Activated T-helper 1 cell treated with anti-CD3 and anti-CD28 coated beads, Interleukin-12 subunit alpha, Interleukin-12 subunit beta, Interleukin-2, Interleukin-4 antibody, amounts not matched to agents 30 ng/mL and 10 ng/mL and 1 ng/mL, durations not matched to agents 14 hours and 24 hours and 36 hours (primary cell): ENCODE measurements at places on chromosomes 12 and 14. TPM values are rescaled to one million over a fixed set of nuclear protein-coding genes. Genes with fewer than 3 reads are reported as not detected.

The SLIRP gene
- 177 and 178 TPM in 2 replicates for total RNA-seq

The KRT74 gene
- not detected in 2 replicates for total RNA-seq

The CCDC198 gene
- total RNA-seq, result not detected in 2 replicates

The AKAP6 gene
- 0.21 and 0.59 TPM in 2 replicates for total RNA-seq

The GDF11 gene
- 14.2 and 15.2 TPM in 2 replicates for total RNA-seq

The CBLN3 gene
- 5.2 and 5.5 TPM in 2 replicates for total RNA-seq

The RDH5 gene
- total RNA-seq, result 4.2 and 6.7 TPM in 2 replicates

DNA sequence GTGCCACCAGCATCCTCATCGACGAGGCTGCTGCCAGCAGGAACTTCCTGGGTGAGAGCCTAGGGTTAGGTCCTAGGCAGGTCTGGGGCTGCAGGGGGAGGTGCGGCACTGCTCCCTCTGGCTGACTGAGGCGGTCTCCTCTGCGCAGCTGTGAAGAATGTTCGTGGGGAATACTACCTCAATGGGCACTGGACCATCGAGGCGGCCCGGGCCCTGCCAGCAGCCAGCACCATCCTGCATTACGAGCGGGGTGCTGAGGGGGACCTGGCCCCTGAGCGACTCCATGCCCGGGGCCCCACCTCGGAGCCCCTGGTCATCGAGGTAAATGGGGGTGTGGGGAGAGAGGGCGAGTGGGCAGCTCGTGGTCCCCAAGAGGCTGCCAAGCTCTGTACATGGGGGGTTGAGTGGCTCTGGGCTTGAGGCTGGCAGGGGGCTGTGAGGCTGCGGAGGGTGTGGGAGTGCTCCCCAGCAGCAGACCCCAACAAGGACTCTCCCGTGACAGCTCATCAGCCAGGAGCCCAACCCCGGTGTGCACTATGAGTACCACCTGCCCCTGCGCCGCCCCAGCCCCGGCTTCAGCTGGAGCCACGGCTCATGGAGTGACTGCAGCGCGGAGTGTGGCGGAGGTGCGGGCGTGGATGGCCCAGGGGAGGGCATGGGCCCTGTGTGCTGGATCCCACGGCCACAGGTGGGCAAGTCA lies 14.4 kb downstream of the PAPLN start:
- DNase-seq, result no peak

GRCh38 chr12:48279601-48280000 lies 71.1 kb downstream of the ZNF641 start:
- DNase-seq, result no peak

- no peak for DNase-seq
These were observed 139.2 kb downstream of the KICS2 start for GRCh38 chr12:64082866-64083268.

DNA sequence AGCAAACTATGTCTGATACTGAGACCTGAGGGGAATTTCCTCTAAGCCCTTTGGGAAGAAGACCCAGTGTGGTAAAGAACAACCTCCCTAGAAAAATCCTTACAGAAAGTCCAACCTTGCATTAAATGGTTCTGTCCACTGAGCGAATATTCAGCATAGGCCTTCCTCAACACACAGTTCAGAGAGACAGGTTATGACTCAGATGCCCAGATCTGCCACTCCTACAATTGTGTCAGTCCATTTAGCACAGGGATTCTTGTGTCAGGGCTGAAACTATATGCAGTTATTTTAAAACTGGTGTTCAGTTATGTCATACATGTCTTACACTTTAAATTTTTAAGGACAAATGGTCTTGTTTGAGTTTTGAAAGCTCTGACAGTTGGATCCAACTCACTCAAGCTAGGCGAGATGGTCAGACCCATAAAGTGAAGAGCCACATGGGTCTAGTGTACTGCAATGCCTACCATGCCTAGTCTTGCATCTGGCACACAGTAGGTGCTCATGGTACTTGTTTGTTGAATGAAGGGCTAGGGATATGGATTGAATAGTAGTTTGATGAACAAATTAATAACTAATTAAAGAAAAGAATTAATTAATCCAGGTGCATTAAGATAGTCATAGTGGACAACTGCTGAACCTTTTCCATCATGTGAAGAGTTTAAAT lies 207.5 kb upstream of the PWP1 start:
- no peak for DNase-seq

GRCh38 chr14:28758253-28758884 lies 8.2 kb upstream of the FOXG1 start:
- no peak for DNase-seq

DNA sequence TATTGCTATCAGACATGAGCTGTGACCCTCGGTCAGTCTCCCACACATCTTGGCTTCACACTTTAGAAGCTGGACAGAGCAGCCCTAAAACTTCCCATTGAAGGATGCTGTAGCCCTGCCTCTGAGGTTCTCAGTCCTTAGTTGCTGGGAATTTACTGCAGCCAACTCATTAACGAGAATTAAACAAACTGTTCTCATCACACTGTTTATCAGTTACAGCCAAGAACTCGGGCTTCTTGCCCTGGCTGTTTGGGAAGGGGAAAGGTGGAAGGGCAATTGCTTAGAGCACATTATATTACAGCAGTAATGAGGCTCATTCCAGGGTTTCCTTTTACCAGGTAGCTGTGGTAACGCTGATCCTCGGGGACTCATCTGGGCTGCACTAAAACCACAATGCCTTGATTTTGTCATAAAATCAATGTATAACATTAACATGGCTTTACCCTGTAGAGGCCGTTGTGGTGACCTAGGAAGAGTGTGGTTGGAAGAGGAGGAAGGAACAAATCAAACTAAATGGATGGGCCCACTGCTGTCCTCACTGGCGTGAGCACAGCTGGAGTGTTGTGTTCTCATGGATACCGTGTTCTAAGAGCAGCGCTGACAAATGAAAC lies 87.1 kb downstream of the GPR135 start:
- DNase-seq, result no peak

GRCh38 chr12:15033641-15034040 lies 60.8 kb downstream of the PDE6H start:
- no peak for DNase-seq

DNA sequence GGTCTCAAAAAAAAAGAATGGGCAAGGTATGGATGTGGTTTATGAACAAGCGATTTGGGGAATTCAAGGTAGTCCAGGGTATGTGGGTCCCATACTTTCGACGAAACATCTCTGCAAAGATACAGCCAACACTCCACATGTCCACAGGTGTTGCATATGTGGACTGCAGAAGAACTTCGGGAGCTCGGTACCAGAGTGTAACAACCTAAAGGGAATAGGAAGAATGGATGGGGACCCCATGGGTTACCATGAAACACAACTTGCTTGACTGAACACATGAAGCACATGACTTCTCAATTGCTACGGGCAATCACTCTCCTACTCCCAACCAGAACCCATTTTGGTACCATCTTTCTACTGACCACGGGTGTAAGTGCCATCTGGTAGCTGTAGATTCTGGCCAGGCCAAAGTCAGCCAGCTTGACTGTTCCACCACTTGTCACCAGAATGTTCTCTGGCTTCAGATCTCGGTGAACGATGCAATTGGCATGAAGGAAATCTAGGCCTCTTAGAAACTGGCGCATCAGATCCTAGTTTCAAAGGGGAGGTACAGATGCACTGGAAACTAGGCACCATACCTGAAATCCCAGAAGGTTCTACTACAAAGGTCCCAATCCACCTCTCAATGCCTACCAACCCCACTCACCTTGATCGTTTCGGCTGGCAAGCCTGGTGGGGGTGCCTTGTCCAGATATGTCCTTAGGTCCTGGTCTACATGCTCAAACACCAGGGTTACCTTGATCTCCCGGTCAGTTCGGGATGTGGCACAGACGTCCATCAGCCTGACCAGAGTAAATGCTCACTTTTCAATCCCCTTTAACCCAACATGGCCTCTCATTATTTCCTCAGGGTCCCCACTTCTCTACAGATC lies 1.3 kb downstream of the CDK4 start:
- DNase-seq, result no peak

DNA sequence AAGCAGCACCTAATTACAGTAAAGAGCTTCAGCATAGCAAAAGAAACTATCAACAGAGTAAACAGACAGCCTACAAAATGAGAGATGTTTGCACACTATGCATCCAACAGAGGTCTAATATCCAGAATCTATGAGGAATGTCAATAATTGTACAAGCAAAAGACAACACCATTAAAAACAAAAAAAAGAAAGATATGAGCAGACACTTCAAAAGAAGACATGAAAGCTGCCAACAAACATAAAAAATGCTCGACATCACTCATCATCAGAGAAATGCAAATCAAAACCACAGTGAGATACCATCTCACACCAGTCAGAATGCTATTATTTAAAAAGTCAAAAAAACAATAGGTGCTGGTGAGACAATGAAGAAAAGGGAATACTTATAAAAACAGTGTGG lies 273.1 kb downstream of the TMTC2 start:
- DNase-seq, result no peak

DNA sequence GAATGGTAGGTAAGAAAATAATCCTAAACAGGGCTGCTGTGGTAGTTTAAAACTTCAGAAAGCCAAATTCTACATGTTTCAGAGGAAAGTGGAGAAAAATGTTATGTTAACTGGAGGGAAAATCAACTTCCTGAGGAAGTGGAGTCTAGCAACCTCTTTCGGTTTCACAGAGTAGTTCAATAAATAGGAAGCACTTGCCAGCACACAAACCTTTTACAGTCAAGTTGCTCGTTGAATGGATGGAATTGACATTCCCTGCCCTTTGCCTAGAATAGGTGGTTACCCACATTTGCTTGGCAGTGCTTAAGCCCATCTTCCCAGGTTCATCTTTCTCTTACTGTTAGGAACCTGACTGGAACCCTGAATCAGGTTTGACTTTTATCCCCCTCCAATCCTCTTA lies 15.9 kb downstream of the ANKRD13A start:
- no peak for DNase-seq

DNA sequence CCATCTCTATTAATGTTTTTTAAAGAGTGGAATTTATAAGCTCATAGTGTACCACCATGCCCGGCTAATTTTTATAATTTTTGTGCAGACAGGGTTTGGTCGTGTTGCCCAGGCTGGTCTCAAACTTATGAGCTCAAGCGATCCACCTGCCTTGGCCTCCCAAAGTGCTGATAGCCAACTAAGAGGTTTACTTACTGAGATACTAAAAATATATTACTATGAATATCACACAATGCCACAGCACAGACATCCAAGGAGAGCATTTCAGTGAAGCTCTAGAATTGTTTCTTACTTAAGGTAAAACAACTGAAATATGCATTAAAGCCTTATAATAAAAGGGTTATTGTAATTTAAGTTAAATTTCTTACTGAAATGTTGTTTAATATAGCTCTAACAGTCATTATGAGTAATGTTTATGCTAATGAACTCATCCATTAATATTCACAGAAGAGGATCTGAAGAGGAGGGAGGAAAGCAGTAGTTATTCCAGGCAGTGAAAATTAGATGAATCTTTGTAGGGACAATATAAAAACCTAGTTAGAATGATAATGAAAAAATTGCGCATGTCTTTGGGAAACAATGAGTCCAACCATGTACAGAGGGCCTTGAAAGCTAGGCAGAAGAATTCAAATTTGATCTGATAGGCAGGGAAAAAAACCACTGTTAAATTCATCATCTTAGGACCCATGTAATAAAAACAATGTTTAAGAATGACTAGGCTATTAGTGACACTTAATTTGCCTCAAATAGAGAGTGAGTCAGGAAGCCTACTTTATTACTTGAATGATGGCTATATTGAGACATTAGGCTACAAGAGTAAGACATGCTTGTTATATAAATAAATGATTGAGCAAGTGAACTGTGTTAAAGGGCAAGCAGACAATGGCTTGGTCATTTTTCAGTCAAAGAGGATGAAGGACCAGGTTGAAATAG lies 99.2 kb downstream of the SLC41A2 start:
- DNase-seq, result no peak

- no peak for DNase-seq
These were observed 390.1 kb upstream of the PDE3A start for GRCh38 chr12:19978193-19978592.

DNA sequence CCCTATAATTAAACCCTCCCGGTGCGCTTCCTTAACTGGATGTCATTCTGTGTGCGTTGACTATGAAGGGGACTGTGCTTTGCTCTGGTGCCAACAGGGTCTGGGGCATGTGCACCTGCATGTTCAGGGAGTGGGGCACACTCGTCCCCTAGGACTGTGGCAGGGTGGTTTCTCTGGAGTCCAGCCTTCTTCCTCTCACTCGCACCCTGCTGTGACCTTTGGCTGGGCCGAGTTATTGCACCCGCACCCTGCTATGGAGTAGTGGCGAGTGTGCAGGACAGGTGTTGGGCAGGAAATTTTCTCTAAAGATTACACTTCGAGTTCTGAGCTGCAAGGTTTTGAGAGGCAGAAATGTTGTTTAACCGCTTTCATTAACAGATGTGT lies 138.9 kb downstream of the PLXNC1 start:
- no peak for DNase-seq

DNA sequence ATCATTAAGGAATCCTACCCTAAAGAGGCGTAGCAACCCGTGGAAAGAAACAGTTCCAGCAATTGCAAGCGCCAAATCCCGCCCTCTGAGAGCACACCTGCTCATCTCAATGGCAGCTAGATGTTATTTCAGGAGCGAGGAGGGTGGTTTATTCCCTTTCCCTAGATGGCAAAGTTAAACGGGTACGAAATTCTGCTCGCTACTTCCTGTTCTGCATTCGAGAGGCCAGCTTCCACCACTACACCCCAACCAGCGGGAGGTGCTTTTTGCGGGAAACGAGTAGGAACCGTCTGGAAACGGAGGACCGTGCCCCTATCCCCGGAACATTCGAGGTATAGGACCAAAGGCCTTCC lies 536 bp downstream of the VPS29 start:
- no peak for DNase-seq

- DNase-seq, result no peak
These were observed 10.2 kb upstream of the PAH start for GRCh38 chr12:102927220-102927619.

- no peak for DNase-seq
These were observed 49.9 kb downstream of the FOXN3 start for GRCh38 chr14:89366864-89367778.

DNA sequence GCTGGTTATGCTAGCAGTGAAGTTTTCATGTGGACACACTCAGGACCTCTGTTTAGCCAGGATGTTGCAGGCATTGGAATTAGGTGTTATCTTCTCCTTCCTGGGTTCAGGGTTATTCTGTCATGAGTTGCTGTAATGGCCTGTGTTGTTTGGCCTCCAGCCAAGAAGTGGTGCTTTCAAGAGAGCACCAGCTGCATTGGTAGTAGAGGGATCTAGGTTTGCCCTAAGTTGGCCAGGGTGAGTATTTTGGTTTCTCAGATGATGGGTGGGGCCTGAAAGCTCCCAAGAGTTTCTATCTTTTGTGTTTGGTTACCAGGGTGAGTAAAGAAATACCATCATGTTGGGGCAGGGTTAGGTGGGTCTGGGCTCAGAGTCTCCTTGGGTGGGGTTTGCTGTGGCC lies 2.7 kb upstream of the GZMH start:
- no peak for DNase-seq
